ENCODE measurements at places on chromosomes 12 and 14.

- DNase-seq: no peak
These were observed 501.9 kb upstream of the RGS6 start for GRCh38 chr14:71430321-71430677.

DNA sequence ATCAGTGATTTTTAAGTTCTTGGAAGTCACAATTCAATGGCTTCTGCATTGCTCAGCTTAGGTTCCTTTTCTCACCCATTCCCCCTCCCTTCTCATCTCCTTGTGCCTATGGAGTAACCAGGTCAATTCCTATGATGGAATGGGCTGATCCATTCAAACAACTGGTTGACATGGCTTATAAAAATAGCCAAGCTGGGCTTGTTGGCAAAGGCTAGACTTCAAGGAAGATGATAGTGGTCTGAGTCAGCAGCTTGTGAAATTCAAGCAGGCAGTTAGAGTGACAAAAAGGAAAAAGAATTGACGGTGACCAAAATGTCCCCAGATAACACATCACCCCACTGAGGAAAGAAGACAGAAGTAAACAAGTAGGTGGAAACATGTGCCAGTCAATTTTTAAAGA is 119.9 kb upstream of the PCED1B start:
- DNase-seq: peak; percentile 73

GRCh38 chr14:84937016-84937415 is 592.9 kb upstream of the FLRT2 start:
- DNase-seq: no peak

GRCh38 chr12:57429473-57430111 is 1.3 kb downstream of the R3HDM2 start:
- no peak for DNase-seq

DNA sequence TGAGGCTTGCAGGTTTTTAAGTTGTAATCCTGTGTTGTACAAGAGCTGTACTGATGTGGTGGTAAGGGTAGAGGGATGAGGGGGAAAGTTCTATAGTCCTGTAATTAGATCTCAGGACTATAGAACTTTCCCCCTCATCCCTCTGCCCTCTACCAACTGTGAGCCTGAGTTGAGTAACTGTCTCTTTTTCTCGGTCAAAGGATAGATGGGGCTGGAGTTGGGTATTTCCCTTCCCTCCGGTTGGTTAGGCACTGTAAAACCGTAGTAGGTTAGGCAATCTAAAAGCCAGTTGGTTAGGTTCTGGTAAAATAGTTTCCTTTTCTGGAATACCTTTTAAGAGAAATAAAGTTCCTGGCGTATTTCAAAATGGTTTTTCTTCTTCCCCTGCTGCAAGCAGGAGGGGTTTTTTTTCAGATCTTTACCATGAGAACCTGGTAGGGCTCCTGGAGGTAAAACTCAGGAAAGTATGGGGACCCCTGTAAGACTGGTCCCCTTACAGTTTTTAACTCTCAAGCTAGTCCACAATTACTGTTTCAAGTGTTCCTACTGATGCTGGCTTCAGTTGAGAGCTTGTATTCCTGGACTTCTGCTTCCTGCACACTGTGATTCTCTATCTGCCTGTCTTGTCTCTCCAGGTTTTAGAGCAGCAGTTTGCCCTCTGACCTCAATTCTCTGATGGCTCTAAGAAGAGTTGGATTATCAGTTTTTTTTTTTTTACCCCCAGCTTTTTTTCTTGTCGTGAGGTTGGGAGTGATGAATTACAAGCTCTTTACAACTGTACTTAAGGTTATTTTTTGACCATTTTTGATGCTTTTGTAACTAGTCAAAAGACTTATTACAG is 58.7 kb downstream of the FUT8 start:
- DNase-seq: no peak

DNA sequence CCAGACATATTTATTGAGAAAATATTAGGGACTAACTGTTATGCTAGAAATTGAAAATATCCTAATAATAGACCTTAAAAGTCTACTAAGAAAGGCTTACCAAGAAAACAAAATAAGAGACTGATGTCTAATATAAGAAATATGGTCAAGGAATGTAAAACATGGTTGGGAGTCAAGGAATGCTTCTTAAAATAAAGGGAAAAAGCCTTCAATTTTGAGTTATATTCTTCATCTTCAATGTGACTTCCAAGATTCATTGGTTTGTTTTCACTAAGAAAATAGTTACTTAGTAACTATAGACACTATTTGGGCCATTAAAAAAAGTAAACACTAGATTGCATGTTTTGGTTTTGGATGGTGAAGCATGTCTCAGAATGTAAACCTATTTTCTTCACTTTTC is 88.1 kb upstream of the ETV6 start:
- no peak for DNase-seq

GRCh38 chr12:9721394-9722092 is 11.4 kb downstream of the CLECL1 start:
- DNase-seq: peak; percentile 56

DNA sequence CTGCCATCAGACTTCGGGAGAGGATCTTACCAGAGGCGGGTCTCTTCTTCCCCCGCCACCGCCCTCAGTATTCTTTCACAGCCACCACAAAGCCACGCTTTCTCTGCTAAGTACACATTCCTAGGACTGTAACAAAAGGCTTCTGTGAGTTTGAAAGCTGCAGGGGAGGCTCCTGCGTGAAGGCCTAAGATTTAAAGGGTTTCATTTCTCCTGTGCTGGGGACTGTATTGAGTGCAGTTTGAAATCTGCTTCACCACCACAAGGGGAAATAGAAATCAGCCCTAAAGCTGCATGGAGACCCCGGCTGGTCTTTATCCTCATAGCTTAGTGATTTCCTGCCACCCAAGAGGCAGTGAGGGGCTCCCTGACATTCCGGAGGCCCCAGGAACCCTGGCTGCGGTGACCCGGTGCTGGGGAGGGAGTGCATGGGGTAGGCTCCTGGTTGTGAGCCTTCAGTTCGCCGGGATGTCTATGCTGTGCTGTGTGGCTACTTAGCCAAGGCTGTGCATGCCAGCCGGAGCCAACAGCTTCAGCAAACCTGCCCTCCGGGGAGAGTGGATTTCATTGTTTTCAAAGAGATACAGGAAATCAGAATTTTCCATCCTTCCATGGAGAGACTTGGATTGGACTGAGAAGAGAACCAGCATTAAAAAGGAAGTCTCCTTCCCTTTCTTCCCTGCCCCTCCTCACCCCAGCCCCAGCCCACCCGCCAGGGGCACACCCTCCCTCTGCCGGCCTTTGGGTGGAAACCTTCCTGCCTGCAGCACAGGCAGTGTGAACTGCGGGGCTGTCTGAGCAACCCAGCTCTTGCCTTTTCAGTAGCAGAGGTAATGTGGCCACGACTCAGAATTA is 163.3 kb downstream of the ETV6 start:
- no peak for DNase-seq

GRCh38 chr12:4648501-4649357 is at the start of the genes AKAP3 and NDUFA9:
TSS of gene AKAP3 (minus strand) at chr12:4649051. CDS start at chr12:4638196, 10,855 bp downstream.
TSS of gene NDUFA9 (plus strand) at chr12:4649114. CDS start at chr12:4649127, 13 bp downstream.
- peak; percentile 61 for DNase-seq

- DNase-seq: no peak
These were observed 165.3 kb upstream of the PRMT8 start for GRCh38 chr12:3325736-3326135.

GRCh38 chr12:9037431-9037830 is 48.1 kb downstream of the KLRG1 start:
- no peak for DNase-seq

DNA sequence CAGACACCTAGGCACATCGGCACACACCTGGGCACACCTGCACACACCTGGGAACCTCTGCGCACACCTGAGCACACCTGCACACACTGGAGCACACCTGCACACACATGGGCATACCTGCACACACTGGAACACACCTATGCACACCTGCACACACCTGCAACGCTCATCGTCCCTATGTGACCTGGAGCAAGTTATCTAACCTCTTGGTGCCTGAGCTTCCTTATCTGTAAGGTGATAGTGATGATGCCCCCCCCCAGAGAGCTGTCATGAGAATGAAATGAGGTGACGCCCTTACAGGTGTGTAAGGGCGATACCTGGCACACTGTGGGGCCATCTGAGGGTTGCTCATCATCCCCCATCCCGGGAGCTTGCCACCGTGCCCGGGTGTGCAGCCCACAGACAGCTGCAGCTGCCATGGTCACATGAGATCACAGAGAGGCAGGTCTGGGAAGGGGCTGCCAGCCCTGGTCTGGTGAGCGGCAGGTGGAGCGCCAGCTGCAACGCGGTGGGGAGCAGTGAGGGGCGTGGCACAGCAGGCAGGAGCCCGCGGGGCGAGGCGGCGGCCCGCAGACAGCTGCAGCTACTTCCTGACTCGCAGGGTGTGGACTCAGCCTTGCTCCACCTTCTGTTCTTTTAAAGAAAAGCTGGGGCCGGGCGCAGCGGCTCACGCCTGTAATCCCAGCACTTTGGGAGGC is 59.9 kb upstream of the FBRSL1 start:
- no peak for DNase-seq

DNA sequence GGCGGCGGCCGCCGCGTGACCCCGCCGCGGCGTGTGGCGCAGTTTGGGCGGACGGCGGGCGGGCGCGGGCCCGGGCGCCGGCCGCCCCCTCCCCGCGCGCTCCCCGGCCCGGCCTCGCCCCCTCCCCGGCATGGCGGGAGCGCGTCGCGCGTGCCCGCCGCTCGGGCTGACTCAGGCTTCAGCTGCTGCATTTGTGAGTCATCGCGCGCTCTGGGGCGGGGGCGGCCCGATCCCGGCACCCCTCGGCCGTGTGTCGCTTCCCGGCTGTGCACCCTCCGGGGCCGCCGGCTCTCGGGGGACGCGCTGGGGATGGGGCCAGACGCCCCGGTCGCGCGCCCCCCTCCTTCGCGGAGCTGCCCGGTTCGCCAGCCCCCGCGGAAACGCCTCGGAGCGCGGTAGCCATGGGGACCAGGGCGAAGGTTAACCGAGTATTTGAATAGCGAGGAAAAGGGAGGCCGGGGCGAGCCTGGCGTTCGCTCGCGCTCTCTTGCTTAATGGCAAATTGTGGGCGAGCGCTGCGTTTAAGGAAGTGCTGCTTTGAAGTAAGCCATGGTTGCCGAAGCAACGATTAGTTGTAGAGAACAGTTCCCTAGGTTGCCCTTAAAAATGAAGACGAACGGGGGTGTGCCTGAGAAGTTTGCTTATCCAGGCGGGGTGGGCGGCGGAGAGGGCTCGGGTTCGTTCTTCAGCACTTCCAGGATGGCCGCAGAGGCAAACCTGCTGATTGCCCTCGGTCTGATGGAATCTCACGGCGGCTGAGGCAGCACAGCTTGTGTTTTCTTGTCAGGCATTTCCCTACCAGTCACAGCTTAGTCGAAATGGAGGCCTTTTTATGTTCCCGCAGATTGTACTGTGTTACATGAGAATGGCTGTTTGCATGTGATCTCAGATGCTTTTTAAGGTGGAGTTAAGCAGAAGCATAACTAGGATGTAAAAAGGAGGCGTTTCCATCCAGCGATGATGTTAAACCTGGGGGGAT is 896 bp downstream of the EIF5 start:
- no peak for DNase-seq
